Hematopoietic multipotent progenitor cell (in vitro differentiated cells): ENCODE measurements at places on chromosomes 2 and 18. TPM values are rescaled to one million over a fixed set of nuclear protein-coding genes. Genes with fewer than 3 reads are reported as not detected.
A peak's percentile ranks its signal among the peaks of the same experiment; 100 is the strongest.

Gene POLR1A
- 19.1 TPM for total RNA-seq

DNA sequence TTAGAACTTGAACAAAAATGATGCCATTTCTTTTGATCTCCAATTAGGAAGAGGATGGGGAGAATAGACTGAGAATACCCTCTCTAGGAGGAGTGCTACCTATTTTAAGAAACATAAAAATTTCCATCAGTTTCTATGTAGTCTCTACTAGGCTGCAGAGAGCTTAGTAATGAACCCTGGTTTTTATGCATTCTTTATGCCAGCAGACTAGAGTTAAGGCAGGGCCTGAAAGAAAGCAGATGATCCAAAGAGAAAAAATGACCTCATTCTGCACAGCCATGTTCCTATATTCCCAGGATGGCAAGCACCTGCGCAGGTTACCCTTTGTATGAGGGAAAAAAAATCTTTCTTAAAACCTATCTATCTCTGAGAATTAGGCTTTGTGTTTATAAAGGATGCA, 254.9 kb downstream of the RIT2 start:
- DNase-seq = no peak

DNA sequence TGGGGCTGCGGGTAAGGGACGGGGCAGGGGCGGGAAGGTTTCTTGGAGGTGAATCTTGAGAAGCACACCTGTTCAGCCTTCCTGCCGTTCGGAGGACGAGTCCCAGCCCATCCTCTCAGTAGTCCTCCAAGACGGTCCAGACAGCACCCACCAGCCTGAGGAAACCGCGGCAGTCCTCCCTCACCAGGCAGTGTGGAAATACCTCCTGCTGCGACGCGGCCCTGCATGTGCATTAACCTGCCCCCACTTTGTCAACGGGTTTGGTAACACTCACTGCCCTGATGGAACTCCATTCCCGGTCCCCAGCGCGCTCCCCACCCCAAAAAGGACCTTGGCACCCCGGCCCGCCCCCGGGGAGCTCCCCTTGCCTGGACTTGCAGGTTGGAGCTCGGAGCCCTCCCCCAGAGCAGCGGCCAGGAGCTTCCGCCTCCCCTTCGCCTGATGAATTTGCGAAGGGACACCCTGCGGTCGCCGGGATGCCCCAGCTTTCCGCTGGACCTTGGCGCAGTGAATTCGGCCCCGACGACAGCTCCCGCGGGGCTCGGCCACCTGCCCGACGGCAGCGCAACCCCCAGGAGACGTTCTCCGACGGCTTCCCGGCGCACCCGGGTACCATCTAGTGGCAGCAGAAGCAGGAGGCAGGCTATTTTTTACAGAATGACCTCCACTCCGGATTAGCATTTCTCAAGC, 31.5 kb downstream of the ACVR1C start:
- peak; percentile 25 for DNase-seq

Gene MAPK4
- total RNA-seq = not detected

DNA sequence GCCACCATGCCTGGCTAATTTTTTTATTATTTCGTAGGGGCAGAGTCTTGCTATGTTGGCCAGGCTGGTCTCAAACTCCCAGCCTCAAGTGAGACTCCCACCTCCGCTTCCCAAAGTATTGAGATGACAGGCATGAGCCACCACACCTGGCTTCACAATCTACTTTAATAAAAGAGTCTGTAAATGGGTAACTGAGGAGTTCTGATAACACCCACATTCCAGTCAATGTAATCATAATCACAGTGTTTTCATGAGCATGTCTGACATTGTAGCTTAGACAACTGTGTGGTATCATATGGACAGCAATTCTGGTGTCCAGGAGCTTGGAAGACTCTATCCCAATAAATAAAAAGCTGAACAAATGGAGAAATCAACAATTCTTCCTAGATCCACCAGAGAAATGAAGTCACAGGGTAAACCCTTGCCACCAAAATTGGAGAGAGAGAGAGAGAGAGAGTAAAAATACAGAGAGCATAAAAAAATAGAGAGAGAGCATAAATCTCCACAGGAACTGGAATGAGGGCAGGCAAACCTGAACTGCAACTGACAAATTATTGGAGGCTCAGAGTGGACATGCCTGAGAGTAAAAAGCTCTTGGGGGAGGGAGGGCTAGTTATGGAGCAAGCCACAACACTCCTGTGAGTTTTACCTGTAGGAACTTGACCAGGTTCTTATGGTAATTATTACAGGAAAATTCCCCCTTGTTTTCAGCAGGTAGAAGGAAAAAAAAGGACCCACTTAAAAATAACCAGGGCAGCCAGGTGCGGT, 12.4 kb upstream of the NBEAL1 start:
- DNase-seq = no peak

Gene CHST10
- 18.0 TPM for total RNA-seq

DNA sequence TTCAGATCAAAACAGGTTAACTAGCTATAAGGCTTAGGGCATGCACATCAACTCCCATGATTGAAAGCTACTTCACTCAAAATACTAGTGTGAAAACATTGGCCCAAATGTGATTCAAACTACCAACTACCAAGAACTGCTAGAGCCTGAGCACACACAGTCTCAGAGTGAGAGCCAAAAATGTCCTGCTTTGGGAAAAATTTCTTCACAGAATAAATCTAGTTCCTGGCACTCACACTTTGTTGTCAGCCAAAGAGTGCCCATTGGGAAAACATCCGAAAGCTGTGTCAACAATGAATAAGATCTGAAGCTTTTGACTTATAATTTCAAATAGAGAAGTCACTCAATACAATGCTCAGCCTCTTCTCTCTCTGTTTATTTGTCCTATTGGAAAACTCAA, 182.7 kb downstream of the LRATD1 start:
- no peak for DNase-seq

DNA sequence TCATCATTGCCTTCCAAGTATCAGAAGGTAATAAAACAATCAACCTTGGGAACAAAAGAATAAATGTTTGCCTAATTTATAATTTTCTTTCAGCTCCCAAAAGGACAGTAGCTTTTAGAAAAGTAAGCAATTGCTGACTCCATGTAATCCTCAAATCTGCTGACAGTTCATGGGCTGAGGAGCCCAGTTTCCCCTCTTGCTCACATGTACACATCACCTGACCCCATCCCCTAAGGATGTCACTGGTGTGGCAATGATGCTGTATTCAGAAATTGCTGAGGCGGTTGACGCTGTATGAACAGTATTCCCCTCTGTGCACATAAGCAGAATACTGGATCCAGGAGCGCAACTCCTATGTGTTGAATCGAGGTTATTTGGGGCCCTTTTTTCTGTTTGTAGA, 56.1 kb upstream of the LYPD1 start:
- DNase-seq = no peak

Gene LYPD1
- not detected for total RNA-seq

Gene ANKRD62
- total RNA-seq = not detected

- no peak for DNase-seq
These were observed 70.4 kb downstream of the KCTD1 start for GRCh38 chr18:26477828-26478466.

- DNase-seq = no peak
These were observed 125.7 kb upstream of the LYPD6 start for GRCh38 chr2:149204686-149205085.
